ENCODE measurements at places on chromosomes 3 and 15. TPM values are rescaled to one million over a fixed set of nuclear protein-coding genes. Genes with fewer than 3 reads are reported as not detected.
A peak's percentile ranks its signal among the peaks of the same experiment; 100 is the strongest.

DNA sequence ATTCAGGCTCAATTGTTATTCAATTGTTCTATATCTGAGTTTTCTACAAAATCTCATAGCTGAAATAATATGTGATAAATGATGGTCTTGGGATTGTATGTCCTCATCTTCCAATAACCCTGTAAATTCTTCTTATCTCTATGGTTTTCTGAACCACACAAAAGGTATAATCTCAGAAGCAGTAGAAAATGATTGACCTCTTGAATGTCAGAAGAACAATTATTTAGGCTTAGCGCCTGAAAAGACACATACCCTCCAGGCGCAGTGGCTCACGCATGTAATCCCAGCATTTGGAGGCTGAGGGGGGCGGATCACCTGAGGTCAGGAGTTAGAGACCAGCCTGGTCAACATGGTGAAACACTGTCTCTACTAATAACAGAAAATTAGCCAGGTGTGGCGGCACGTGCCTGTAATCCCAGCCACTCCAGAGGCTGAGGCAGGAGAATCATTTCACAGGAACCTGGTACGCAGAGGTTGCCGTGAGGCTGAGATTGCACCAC, 288.0 kb upstream of the TBC1D5 start:
- no peak overlapping the region for H3K4me3 ChIP-seq
- H3K36me3 ChIP-seq = no peaks in the 10 kb centered on the region
- H3K27me3 ChIP-seq = no peaks in the 10 kb centered on the region
- no peak overlapping the region for H3K27ac ChIP-seq
- DNase-seq = no peak
- H3K4me1 ChIP-seq = no peaks in the 10 kb centered on the region

GRCh38 chr3:69838217-69838616, 99.0 kb downstream of the MITF start:
- peak; percentile 99 for DNase-seq
- no peaks in the 10 kb centered on the region for H3K36me3 ChIP-seq
- H3K27ac ChIP-seq = peak overlapping the region; percentile 42

DNA sequence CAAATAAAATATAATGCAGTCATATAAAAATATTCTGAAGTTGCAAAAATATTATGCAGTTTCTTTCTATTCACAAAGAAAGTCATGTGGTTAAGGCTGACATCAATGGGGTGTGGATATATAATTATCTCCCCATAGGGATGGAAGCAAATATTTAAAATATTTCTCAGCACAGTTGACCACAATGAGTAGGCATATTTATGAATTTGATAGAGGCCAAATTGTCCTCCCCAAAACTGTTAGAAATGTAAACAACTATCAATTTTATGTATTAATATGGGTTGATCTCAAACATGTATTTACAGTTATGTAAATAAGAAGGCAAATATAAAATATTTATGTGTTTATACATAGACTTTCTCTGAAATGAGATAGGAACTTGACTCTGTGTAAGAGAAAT, 246.0 kb upstream of the CBLB start:
- peak; percentile 60 for DNase-seq
- H3K27ac ChIP-seq = no peak overlapping the region
- H3K4me1 ChIP-seq = no peaks in the 10 kb centered on the region
- H3K4me3 ChIP-seq = no peak overlapping the region

GRCh38 chr3:10508619-10509260, 3.4 kb upstream of the ATP2B2 start:
- DNase-seq = no peak
- H3K36me3 ChIP-seq = no peaks in the 10 kb centered on the region
- H3K4me1 ChIP-seq = no peaks in the 10 kb centered on the region
- peaks cover 11% of the 10 kb centered on the region for H3K27me3 ChIP-seq

DNA sequence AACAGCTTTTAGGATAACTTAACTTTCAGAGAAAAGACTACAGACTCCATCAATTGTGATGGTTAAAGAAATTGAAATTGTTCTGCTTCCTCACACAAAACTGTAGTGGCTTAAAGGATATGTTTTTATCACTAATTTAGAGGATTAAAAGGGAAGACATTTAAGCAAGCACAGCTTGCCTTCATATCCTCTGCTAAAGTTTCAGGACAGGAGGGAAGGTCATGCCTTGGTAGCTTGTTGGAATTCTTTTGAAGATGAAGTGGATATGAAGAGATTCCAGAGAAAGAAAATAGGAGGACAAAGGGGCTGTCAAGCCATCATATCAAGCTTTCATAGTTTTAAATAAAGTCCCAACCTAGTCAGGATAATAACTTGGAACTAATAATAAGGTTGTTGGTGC, 33.1 kb downstream of the CCDC80 start:
- no peak for DNase-seq
- no peaks in the 10 kb centered on the region for H3K27me3 ChIP-seq
- no peak overlapping the region for H3K27ac ChIP-seq

- no peak overlapping the region for H3K27ac ChIP-seq
- H3K4me1 ChIP-seq = no peaks in the 10 kb centered on the region
- H3K27me3 ChIP-seq = peaks cover 60% of the 10 kb centered on the region
- no peaks in the 10 kb centered on the region for H3K36me3 ChIP-seq
- no peak for DNase-seq
Measured at GRCh38 chr3:10329495-10330015, 8.6 kb upstream of the SEC13 start.

DNA sequence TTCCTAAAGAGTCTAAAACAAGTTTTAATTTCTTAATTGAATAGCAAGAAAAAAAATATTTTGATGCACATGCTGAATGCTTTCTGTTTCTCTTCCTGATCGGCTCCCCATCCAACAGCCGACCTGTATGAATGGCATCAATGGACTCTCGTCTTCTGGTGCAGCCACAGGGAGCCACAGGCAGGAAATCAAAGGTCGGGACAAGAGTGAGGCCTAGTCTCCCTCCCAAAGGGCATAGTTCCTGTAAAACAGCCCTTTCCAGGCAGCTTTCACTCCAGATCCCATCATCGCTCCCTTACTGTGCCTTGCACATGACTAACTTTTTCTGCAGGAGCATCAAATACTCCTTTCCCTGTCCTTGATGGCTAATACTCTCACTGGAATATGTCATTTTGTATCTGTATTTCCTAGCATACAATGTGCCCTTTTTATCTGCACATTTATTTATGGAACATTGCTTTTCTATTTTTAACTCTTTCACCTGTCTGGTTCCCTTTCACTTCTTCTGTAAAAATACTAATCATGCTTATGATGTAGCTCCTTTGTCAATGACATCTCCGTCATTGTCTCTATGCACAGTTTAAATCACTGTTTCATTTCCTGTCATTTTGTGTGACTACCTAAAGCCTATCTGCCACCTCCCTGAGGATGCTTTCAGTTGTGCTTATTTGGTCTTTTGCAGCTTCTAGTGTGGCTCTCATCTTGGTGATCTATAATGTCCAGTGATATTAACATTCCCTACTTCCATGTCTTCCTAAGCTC, 326.2 kb downstream of the CTNNB1 start:
- H3K36me3 ChIP-seq = no peaks in the 10 kb centered on the region
- no peak for DNase-seq
- H3K4me1 ChIP-seq = no peaks in the 10 kb centered on the region

GRCh38 chr3:54960701-54961100, 32.8 kb upstream of the LRTM1 start:
- H3K4me1 ChIP-seq = peaks cover 13% of the 10 kb centered on the region
- no peaks in the 10 kb centered on the region for H3K36me3 ChIP-seq
- H3K27me3 ChIP-seq = no peaks in the 10 kb centered on the region
- no peak for DNase-seq
- H3K4me3 ChIP-seq = no peak overlapping the region

DNA sequence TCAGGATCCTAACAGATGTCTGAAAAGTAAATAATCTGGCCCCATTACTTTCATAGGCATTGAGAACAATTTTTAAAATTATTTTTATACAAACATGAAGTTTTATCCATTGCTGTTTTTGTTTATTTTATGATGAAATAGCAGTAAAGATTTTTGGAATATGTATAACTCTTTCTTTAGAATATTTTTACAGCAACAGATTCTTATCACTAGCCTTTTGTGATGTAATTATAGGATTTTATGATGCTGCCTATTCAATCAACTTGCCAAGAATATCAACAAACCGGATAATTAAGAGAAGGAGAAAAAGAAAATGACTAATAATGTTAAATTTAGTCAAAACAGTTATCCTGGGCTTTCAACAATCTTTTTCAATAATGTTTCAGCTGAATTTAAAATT, 386.3 kb downstream of the ZIC1 start:
- no peaks in the 10 kb centered on the region for H3K36me3 ChIP-seq
- H3K27me3 ChIP-seq = no peaks in the 10 kb centered on the region
- H3K27ac ChIP-seq = no peak overlapping the region
- H3K4me3 ChIP-seq = no peak overlapping the region
- H3K4me1 ChIP-seq = no peaks in the 10 kb centered on the region

- no peaks in the 10 kb centered on the region for H3K36me3 ChIP-seq
- no peak overlapping the region for H3K27ac ChIP-seq
- no peaks in the 10 kb centered on the region for H3K27me3 ChIP-seq
- no peak for DNase-seq
- no peak overlapping the region for H3K4me3 ChIP-seq
- H3K4me1 ChIP-seq = no peaks in the 10 kb centered on the region
Measured at GRCh38 chr3:99434190-99434589, 204.2 kb upstream of the COL8A1 start.

DNA sequence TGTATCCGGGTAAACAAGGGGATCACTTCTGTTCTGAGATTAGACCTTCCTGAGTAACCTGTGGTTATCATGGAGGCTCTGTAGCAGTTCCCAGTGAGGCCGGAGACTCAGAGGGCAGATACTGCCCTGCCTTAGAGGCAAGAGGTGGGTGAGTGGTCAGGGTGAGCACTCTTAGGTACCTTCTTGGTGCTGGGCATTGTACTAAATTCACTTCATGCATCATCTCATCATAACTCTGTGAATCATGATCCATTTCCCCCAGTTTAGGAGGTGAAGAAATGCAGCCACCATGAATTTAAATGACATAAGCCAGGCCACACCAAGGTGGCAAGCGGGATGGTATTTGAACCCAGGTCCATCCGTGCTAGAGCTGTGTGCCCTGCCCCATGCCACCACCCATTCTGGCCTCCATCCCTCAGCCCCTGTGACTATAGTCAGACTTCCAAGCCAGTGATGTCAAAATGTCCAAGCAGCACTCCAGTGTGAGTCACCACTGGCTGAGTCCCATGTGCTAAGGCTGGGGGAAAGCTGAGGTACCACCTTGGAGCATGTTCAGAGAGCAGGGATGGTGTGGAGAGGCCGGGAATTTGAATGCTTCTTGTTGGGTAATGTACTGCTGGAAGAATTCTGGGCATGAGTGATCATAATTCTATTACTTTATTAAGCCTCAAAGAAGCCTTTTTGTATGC, 88.8 kb downstream of the EPHB1 start:
- no peaks in the 10 kb centered on the region for H3K36me3 ChIP-seq
- H3K27ac ChIP-seq = no peak overlapping the region
- no peaks in the 10 kb centered on the region for H3K4me1 ChIP-seq
- DNase-seq = peak; percentile 13
- no peak overlapping the region for H3K4me3 ChIP-seq

The ARGFX gene
- not detected for total RNA-seq

The IMPG2 gene
- total RNA-seq = 0.33 TPM

The SOX2 gene
- not detected for total RNA-seq
